ENCODE measurements at places on chromosomes 7 and 10. TPM values are rescaled to one million over a fixed set of nuclear protein-coding genes. Genes with fewer than 3 reads are reported as not detected.

GRCh38 chr7:44881610-44882009 is 3.7 kb downstream of the PURB start:
- H3K36me3 ChIP-seq: peaks cover 3% of the 10 kb centered on the region
- no peaks in the 10 kb centered on the region for H3K27me3 ChIP-seq
- peaks cover 37% of the 10 kb centered on the region for H3K4me1 ChIP-seq
- peak overlapping the region; percentile 100 for H3K27ac ChIP-seq
- peak; percentile 77 for DNase-seq
- H3K4me3 ChIP-seq: peak overlapping the region; percentile 71

GRCh38 chr10:2798336-2799022 is 268.9 kb upstream of the PFKP start:
- no peaks in the 10 kb centered on the region for H3K27me3 ChIP-seq
- no peaks in the 10 kb centered on the region for H3K4me1 ChIP-seq
- no peaks in the 10 kb centered on the region for H3K36me3 ChIP-seq
- H3K27ac ChIP-seq: no peak overlapping the region
- no peak overlapping the region for H3K4me3 ChIP-seq

IPMK gene
- 4.9 TPM for total RNA-seq

DNA sequence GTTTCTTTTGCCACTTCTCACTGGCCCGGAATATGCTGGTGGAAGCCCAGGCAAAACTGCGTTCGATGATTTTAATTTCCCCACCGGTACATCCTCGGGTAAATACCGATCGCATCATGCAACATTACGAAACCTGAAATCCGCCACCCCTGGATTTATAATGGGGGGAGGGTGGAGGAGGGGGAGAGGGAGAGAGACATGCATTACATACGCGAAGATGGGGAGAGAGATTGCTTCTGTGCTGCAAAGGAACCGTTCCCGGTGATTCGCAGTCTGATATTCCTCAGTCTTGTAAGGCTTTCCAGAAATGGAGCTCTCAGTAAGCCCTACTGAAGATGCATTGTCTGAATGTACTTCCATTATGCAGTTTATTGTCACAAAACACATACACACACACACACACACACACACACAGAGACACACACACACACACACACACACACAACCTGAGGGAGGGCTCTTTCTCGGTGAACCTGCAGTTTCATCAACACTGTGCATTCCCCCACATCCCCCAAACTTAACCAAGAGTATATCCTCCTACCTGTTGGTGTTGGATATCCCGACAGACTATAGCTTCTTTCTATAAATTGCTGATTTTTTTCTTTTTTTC is 741 bp downstream of the GPR85 start:
- no peaks in the 10 kb centered on the region for H3K36me3 ChIP-seq
- peaks cover 5% of the 10 kb centered on the region for H3K27me3 ChIP-seq

SPDYE6 gene
- total RNA-seq: 0.18 TPM

GRCh38 chr7:122311734-122312450 is 7.3 kb upstream of the FEZF1 start:
- H3K27ac ChIP-seq: no peak overlapping the region
- DNase-seq: no peak
- peak overlapping the region; percentile 3 for H3K4me3 ChIP-seq
- H3K36me3 ChIP-seq: no peaks in the 10 kb centered on the region
- peaks cover 10% of the 10 kb centered on the region for H3K4me1 ChIP-seq
- H3K27me3 ChIP-seq: peaks cover 100% of the 10 kb centered on the region

Measured in cardiac muscle cell (in vitro differentiated cells and primary cell).